Aorta (tissue), 5 donors: ENCODE measurements at places on chromosomes 5 and 9. TPM values are rescaled to one million over a fixed set of nuclear protein-coding genes. Genes with fewer than 3 reads are reported as not detected.
A peak's percentile ranks its signal among the peaks of the same experiment; 100 is the strongest.

DNA sequence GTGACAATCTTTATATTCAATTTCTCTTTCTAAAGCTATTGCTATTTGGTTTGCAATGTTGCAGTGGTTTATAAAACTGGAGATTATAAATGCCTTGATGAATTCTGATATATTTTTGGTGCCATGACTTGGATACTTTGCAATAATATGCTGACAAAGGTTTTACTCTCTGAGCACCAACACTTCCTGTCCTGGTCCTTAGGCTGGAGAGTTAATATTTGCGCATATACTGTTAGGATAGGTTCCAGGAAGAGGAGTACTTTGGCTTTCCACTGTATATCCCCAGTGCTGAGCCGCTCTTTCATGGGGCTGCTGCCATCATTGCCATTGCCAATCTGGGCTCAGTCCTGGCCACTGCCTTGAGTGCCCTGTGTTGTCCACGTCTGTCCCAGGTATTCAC lies 139.6 kb downstream of the ZCCHC7 start:
- H3K4me3 ChIP-seq: no peak overlapping the region
- DNase-seq: no peak
- no peaks in the 10 kb centered on the region for H3K36me3 ChIP-seq
- H3K4me1 ChIP-seq: no peaks in the 10 kb centered on the region
- no peak overlapping the region for H3K27ac ChIP-seq

The TTC16 gene
- total RNA-seq: 0.30 TPM

GRCh38 chr5:143758750-143759149 lies 53.2 kb upstream of the HMHB1 start:
- H3K4me3 ChIP-seq: no peak overlapping the region
- H3K27ac ChIP-seq: no peak overlapping the region
- H3K36me3 ChIP-seq: no peaks in the 10 kb centered on the region
- no peak for DNase-seq

DNA sequence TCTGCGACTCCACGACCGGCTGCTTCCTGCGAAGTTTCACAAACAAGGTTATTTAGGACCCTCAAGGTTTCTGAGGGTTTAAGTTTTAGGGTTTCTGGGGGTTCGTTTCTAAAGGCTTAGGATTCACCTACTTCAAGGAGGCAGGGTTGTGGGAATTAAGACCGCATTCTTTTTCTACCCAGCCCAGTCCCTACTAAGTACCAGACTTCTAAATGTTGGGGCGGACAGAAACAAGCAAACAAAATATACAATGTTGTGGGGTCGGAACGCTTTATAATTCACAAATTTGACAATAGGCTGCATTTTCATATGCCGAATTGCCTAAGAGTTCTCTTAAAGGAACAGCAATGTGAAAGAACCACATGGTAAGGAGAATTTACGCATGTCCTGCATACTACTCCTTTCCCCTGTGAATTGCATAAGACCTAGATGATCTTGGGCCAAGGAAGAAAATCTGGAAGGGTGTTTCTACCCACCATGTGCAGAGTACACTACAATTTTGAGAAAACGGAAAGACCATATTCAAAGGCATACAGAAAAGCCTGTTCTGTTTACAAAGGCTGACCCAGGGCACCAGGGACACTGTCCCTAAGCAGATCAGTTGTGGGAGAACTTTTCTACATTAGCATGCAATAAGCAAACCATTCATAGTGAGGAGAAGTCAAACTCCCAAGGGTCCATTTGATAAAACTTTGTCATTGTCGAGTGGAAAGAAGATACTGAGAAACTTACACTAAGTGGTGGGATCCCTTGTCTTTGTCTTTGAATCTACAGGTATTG lies 457.3 kb downstream of the RAB3C start:
- DNase-seq: no peak
- no peak overlapping the region for H3K27ac ChIP-seq
- no peaks in the 10 kb centered on the region for H3K4me1 ChIP-seq
- H3K36me3 ChIP-seq: no peaks in the 10 kb centered on the region

The NME5 gene
- total RNA-seq: 2.1 TPM

The TAF11L10 gene
- total RNA-seq: not detected

DNA sequence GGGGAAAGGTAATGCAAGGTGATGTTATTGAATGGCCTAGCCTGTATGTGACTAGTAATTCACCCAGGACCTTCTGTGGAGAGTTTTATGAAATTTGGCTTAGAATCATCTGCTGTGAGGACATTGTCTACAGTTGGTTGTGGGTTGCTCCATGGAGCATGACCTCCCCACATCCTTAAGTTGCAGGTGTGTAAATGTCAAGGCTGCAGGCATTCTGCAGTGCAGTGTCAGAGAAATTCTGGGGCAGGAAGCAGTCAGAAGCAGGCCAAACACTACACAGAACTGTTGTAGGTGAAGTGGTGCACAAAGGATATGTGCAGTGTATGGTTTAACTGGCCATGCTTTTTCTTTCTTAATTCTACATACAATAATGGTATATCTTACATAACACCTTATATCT lies 588.3 kb downstream of the EBF1 start:
- no peaks in the 10 kb centered on the region for H3K4me1 ChIP-seq
- no peak overlapping the region for H3K27ac ChIP-seq
- no peaks in the 10 kb centered on the region for H3K36me3 ChIP-seq
- H3K4me3 ChIP-seq: no peak overlapping the region
- H3K27me3 ChIP-seq: no peaks in the 10 kb centered on the region

DNA sequence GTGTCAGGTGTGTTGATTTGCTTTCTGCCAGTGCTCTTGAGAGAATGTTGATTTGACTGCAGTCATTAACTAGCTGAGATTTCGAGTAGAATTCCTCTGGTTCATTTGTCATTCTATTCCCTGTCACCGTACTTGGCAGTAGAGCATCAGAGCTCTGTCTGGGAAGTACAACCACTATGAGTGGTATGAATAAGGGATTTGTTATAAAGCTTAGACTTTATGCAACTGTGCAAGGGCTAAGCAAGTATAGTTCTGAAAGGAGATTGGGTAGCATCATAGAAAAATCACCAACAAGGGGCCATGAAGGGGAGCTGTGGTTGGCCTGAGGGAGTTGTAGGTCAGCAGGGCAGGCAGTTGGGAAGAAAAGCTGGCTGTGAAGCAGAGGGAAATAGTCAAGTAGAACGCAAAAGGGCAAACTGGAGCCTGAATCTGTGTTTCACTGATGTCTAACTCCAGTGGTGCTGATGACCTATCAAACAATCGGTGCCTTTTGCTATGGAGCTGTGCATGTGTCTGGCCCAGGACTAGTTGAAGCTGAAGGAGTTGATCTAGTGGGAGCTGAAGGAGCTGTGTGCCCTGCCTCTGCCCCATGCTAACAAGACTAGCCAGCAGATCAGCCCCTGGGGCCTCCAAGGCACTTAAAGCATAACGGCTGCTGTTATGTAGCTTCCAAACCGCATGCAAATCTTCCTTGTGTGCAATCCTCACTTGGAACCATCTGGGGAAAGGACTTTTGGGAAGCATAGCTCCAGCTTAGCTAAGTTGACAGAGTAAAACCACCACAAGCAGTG lies 110.0 kb downstream of the SLC28A3 start:
- no peaks in the 10 kb centered on the region for H3K27me3 ChIP-seq
- H3K4me3 ChIP-seq: no peak overlapping the region
- DNase-seq: no peak
- no peak overlapping the region for H3K27ac ChIP-seq

The GPX8 gene
- total RNA-seq: 29.8 TPM

GRCh38 chr9:125997196-125997823 lies 250.1 kb downstream of the PBX3 start:
- peak; percentile 58 for DNase-seq
- H3K4me3 ChIP-seq: no peak overlapping the region
- no peak overlapping the region for H3K27ac ChIP-seq
- H3K4me1 ChIP-seq: no peaks in the 10 kb centered on the region
- no peaks in the 10 kb centered on the region for H3K36me3 ChIP-seq

- no peaks in the 10 kb centered on the region for H3K36me3 ChIP-seq
- no peak overlapping the region for H3K4me3 ChIP-seq
- H3K27ac ChIP-seq: no peak overlapping the region
- no peaks in the 10 kb centered on the region for H3K27me3 ChIP-seq
These were observed 13.8 kb upstream of the CCL28 start for GRCh38 chr5:43425983-43426382.

GRCh38 chr5:112381521-112381920 lies 37.6 kb downstream of the EPB41L4A start:
- no peak overlapping the region for H3K27ac ChIP-seq
- H3K36me3 ChIP-seq: no peaks in the 10 kb centered on the region
- H3K4me1 ChIP-seq: no peaks in the 10 kb centered on the region
- no peak for DNase-seq
